Activated T-cell treated with anti-CD3 and anti-CD28 coated beads for 4 hours (primary cell): ENCODE measurements at places on chromosomes 6 and 20.

GRCh38 chr6:53464927-53465460, 79.9 kb downstream of the GCLC start:
- DNase-seq = no peak

- DNase-seq = no peak
Observed at GRCh38 chr6:123812621-123813020, 9.0 kb downstream of the NKAIN2 start.

DNA sequence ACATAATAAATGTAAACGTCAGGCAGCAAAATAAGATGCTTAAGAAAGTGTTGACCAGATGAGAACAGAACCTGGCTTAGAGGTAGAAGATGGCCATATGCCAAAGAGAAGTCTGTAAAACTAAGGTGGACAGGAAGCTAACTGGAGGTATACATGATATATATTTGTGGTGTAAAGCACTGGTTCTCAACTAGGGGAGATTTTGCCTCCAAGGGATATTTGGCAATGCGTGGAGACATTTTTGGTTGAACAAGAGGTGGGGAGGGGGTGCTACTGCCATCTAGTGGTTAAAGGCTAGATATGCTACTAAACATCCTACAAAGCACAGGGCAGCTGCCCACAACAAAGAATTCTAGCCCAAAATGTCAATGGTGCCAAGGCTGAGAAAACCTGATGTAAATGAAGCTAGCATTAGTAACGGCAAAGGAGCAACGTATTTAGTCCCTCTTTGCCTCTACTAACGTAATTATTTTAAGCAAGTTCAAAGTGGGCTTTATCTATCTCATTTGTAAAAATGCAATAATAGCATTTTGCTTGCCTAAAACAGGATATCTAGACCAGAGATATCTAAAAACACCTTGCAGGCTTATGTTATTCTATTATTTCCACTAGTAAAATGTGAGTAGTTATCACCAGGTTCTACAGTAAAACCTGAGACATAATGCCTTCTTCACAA, 182.6 kb downstream of the RNGTT start:
- DNase-seq = peak; percentile 25

GRCh38 chr6:148128014-148128730, 214.5 kb upstream of the SASH1 start:
- no peak for DNase-seq

DNA sequence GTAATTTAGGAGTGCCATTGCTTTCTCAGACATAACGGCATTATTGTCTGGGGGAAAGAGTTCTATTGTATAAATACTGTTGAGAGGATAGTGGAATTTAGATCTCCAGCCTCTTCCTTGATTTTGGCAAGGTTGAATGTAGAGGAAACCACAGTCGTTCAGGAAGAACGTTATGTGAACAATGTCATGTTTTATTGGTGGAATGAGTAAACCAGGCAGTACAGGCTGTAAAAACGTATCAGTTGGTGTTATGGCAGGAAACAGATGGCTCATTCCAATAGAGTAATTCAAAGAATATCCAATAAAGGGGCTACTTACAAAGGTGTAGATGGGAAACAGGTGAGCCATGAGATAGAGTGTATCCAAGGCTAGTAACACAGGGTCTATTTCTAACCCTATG, 123.6 kb upstream of the SLC35B3 start:
- DNase-seq = no peak

DNA sequence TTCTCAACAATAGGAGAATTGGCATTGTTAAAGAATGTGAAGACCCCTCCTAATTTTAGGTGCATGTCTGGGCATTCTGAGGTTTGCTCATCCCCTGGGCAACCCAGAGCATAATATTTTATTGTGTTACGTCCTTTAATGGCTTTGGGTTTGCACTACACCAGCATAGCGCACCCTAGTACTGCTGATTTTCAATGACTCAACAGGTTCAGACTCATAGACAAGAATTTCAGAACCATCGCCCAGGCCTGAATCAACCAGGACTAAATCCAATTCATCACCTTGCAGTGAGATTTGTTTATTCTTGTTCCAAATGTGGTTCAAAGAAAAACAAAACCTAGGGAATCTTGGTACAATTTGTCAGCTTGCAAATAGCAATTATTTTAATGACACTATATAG, 137.8 kb upstream of the PHACTR1 start:
- DNase-seq = no peak

DNA sequence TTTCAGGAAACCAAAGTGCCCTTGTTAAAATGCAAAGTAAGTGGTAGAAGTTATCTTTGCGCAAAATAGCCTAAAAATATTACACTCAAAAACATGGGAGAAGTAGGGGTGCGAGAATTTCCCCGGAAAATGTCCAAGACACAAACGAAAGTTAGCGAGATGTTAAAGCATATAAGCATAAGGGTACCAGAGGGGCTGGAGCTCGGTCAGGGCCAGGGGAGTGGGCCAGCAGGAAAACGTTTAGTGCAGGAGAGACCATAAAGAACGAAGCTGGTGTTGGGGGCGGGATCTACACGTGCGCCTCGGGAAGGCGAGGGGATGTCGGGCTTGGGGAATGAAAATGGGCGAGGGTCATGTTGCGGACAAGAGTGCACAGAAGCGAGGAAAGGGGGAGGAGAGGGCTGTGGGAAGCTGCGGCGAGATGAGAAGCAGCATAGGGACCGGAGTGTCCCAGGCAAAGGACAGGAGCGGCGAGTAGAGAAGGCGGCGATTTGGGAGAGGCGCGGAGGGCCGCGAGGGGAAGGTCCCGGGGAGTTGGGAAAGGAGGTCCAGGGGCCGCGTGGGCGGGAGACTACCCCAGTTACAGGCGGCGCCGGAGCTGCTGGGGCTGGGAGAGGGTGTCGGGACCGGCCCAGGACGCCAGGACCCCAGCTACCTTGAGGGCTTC, 600 bp downstream of the XPO5 start:
- DNase-seq = peak; percentile 4

GRCh38 chr20:45037050-45037449, 63.9 kb downstream of the KCNS1 start:
- DNase-seq = no peak

DNA sequence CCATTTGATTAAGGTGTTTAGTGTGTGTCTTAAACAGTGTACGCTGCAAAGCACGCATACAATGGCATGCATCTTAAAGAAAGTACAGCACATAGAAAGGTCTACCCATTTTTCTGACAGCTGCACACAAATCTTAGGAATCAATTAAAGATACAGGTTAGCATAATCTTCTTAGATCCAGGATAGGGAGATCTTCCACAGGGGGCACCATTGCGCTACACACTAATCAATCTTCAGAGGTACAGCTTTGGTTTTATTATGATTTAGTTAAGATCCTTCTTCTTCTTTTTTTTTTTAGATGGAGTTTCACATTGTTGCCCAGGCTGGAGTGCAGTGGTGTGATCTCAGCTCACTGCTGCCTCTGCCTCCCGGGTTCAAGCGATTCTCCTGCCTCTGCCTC, 63.7 kb upstream of the BEND3 start:
- no peak for DNase-seq

DNA sequence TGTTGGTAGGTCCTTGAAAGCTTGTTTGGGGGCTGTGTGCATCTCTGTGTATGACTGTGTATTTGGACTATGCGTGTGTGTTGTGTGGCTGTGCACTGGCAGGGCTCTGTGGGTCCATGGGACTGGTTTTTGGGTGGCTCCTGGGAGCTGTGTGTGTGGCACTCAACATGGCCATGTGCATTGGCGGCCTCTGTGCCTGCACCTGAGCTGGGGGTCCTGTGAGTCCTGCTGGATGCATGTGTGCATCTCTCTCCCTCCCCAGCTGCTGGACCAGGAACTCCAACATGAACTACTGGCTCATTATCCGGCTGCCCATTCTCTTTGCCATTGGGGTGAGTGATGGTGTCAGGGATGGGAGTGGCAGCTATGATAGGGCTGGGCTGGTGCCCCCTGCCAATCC, 30.1 kb downstream of the GLP1R start:
- no peak for DNase-seq

GRCh38 chr6:135990439-135990838, 138.9 kb downstream of the PDE7B start:
- no peak for DNase-seq

DNA sequence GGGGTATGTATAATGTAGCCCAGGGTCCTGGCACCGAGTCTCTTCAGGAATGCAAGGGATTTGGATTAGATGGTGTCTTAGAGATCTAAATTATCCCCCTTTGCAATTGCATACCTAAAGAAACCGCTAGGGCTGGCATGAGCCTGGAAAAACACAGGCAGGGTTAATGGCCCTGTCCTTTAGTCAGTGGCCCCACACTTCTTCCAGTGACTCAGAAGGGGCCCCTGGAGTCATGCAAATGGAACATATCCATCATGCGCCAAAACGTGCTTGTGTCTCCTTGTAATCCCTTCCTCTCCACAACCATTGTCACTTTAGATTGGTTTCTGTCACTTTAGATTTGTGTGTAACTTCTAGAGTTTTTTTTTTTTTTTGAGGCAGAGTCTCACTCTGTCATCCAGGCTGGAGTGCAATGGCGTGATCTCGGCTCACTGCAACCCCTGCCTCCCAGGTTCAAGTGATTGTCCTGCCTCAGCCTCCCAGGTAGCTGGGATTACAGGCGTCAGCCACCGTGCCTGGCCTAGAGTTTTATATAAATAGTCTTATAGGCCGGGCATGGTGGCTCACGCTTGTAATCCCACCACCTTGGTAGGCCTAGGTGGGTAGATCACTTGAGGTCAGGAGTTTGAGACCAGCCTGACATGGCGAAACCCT, 8.7 kb upstream of the MYBL2 start:
- DNase-seq = no peak

GRCh38 chr20:57814529-57814928, 104.7 kb upstream of the PMEPA1 start:
- no peak for DNase-seq

DNA sequence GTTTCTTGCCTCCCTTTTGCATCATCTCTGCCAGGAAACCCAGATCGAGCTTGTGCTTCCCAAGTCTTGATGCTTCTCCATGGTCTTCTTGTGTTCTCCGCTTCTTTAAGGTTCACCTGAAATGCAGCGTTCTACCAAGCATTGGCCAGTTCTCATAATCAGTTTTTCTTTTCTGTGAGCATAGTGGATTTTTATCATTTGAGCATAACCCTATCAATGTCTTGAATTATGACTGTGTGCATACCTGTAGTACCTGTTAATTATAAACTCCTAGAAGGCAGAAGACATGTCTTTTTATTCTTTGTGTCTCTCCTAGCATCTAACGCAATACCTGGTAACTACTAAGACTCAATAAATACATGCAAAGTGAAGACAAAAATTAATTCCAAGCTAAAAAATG, 804.4 kb upstream of the FLRT3 start:
- DNase-seq = no peak

DNA sequence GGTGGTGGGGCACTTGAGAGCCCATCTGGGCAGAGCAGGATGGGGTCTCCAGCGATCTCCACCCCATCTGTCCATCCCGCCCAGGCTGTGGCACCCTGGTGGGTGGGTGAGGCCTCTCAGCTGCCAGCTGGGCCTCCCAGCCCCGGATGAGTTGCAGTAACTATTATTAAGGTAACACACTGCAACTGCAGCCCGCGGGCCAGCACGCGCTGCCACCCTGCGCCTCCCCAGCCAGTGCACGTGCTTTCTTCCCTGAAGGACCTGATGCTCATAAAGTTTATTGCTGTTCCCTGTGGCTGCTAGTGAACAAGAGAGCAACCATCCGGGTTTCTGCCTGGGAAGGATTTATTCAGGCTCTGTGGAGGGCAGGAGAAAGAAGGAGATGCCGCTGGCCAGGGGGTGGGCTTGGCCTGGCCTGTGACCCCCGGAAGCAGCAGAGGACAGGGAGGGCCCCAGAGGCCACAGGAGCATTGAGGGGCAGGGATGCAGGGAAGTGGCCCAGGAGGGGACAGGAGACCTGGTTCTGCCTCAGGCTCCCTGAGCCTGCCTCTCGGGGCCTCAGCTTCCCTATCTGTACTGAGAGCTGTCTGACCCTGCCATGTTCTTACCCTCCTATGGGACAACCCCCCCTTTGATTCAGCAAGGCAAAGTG, 1.7 kb downstream of the IP6K3 start:
- no peak for DNase-seq

DNA sequence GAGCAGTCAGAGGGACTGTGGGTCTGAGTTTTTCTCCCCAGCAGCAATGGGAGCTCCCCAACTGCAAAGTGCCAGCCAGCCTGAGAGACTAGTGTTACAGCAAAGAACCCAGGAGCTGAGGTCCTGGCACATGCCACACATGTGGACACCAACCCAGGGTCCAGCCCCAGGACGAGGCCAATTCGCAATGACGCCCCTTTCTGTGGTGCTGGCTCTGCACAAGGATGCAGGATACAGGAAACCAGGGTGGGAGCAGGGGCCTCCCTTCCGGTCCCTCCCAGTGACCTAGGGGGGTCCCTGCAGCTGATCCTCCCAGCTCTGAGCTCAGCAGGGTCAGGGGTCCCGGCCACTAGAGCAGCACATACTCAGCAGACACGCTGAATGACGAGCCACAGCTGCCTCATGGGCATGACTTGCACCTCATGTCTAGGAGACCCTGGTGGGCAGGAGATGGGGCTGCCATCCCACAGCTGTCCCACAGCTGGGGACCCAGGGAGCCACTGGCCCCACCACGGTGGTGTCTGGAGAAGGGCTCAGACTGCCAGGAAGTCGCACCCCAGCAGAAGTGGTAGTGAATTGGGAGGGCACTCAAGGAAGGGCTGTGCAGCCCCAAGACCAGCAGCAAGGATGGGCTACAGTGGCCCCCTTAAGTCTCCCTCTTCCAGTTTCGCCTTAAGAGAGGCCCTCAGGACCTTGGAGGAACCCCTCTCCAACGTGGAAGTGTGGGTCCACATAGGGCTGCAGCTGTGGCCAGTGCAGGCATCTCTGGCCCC, 3.6 kb downstream of the ARFRP1 start:
- no peak for DNase-seq

DNA sequence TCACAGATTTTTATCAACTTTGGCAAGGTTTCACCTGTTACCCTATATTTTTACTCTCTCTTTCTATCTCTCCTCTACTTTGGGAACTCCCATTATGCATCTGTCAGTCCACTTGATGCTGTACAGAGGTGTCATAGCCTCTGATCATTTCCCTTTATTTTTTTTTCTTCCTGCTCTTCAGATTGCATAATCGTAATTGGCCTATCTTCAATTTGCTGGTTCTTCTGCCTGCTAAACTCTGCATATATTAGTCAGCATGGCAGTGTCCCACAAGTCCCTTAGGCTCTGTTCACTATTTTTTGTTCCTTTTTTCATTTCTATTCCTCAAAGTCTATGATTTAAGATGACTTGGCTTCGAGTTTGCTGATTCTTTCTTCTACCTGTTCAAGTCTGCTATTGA, 44.7 kb upstream of the MICB start:
- DNase-seq = no peak

DNA sequence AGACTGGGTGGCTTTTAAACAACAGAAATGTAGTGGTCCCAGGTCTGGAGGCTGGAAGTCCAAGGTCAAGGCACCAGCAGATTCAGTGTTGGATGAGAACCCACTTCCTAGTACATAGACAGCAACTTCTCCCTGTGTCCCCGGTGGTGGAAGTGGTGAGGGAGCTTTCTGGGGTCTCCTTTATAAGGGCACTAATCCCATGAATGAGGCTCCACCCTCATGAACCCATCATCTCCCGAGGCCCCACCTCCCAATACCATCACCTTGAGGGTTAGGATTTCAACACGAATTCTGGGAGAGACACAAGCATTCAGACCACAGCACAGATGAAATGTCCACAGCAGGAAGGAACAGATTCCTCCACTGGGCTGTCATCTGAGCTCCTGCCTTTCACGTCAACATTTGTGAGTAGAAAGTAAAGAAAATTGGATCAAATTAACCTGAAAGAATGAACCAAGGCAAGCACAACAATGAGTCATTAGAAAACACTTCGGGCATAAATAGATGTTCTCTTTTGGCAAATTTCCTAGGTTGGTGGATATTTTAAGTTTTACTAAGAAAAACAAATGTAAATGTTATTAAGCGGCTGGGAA, 130.7 kb downstream of the RNASET2 start:
- no peak for DNase-seq

- DNase-seq = no peak
Observed at GRCh38 chr20:11445161-11445560, 472.5 kb upstream of the BTBD3 start.
